ENCODE measurements at places on chromosomes 4 and X.

GRCh38 chr4:160983035-160983434, 1180.8 kb downstream of the FSTL5 start:
- DNase-seq: no peak

GRCh38 chrX:73963682-73964081, 340.3 kb upstream of the ZCCHC13 start:
- no peak for DNase-seq

DNA sequence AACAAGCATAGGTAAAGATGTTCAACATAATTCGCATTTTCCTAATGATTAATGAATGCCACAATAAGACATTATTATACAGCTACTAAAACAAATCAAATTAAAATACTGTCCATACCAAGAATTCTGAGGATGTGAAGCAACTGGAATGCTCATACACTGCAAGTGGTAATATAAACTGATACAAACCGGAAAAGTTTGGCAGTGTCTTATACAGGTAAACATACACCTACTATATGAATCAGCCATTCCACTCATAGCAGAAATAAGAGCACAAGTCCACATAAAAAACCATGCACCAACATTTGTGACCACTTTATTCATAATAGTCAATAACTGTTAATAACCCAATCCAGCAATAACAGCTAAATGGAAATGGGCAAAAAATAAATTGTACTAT, 79.3 kb downstream of the FBXW7 start:
- no peak for DNase-seq

GRCh38 chrX:40153345-40154249, 55.8 kb upstream of the BCOR start:
- DNase-seq: no peak

- no peak for DNase-seq
Observed at GRCh38 chr4:5191831-5192230, 140.6 kb downstream of the STK32B start.

GRCh38 chr4:168845897-168846296, 164.2 kb downstream of the CBR4 start:
- DNase-seq: no peak
